ENCODE measurements at places on chromosomes 2 and 18. TPM values are rescaled to one million over a fixed set of nuclear protein-coding genes. Genes with fewer than 3 reads are reported as not detected.
A peak's percentile ranks its signal among the peaks of the same experiment; 100 is the strongest.

- H3K27ac ChIP-seq: no peak overlapping the region
- H3K27me3 ChIP-seq: no peaks in the 10 kb centered on the region
- H3K4me3 ChIP-seq: no peak overlapping the region
- H3K36me3 ChIP-seq: no peaks in the 10 kb centered on the region
Measured at GRCh38 chr2:20164061-20164733, 60.7 kb downstream of the SDC1 start.

DNA sequence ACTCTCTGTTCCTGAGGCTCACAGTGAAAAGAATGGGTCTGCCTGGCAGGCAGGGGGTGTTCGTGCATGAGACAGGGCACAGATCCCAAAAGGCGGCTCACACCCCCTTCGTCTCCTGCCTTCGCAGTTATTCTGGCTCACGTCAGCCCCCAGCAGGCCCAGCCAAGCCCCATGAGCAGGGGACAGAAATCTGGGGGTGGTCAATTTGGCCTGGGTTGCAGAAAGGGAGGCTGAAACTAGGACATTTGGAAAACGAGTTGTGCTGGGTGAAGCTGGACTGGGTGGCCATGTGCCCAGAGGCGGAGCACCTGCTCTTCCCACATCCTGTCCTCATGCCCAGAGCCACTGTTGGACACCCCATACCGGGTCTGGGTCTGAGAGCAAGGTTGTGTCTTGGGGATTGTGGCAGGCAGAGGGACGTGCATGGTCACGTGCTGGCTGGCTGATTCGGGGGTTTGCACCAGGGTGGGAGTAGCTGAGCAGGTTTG lies 99.0 kb upstream of the MCFD2 start:
- DNase-seq: no peak
- H3K27ac ChIP-seq: peak overlapping the region; percentile 93
- H3K27me3 ChIP-seq: no peaks in the 10 kb centered on the region
- no peak overlapping the region for H3K4me3 ChIP-seq

DNA sequence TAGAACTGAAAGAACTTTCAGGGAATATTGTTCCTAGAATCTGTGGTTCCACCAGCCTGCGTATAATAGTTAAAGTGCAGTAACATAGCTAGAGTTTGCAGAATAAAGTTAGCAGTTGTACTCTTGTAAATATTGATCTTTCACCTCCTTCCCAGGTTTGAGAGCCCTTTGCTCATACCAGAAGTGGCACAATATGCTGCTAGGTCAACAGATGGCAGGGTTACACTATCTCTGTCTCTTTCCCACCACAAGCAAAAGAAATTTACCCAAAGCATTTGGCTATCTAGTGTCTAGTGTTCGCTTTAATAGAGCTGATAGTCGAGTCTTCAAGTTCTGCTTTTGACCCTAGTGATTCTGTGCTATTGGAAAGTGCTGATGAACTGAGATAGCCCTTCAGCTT lies 119.0 kb upstream of the KLHL14 start:
- H3K27ac ChIP-seq: no peak overlapping the region
- no peaks in the 10 kb centered on the region for H3K4me1 ChIP-seq
- no peak overlapping the region for H3K4me3 ChIP-seq
- DNase-seq: peak; percentile 7
- no peaks in the 10 kb centered on the region for H3K36me3 ChIP-seq
- H3K27me3 ChIP-seq: no peaks in the 10 kb centered on the region

- H3K27me3 ChIP-seq: no peaks in the 10 kb centered on the region
- no peak for DNase-seq
- H3K27ac ChIP-seq: no peak overlapping the region
- no peak overlapping the region for H3K4me3 ChIP-seq
- H3K4me1 ChIP-seq: no peaks in the 10 kb centered on the region
- H3K36me3 ChIP-seq: no peaks in the 10 kb centered on the region
Measured at GRCh38 chr18:61448316-61448715, 115.1 kb downstream of the CDH20 start.

DNA sequence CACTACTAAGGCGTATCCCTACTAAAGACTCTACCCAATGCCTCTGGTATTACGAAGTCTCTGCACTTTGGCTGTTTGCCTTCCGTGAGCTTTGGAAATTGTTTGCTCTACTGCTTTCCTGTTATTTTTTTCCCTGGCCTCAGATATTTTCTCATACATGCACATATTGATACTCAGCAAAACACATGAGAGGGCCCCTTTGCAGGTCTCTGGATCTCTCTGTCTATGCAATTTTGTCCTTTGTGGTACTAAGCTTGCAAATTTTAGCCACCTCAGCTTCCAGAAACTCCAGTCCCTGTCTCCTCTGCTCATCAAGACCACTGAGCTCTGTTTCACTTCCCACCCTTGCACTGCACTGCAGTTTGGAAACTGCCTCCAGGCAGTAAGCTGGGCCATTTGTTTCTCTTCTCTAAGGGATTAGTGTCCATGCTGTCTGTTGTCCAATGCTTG lies 46.6 kb downstream of the TAF1B start:
- no peaks in the 10 kb centered on the region for H3K4me1 ChIP-seq
- H3K27ac ChIP-seq: no peak overlapping the region
- no peaks in the 10 kb centered on the region for H3K27me3 ChIP-seq
- H3K4me3 ChIP-seq: no peak overlapping the region

The GALNT14 gene
- total RNA-seq: not detected

Measured in esophagus muscularis mucosa (tissue), 4 donors.